B cell (primary cell): ENCODE measurements at places on chromosomes 16 and 17. TPM values are rescaled to one million over a fixed set of nuclear protein-coding genes. Genes with fewer than 3 reads are reported as not detected.

IRX6 gene
- 0.15 TPM in 2 replicates for total RNA-seq

ZC3H18 gene
- total RNA-seq = 74.2 and 84.1 TPM in 2 replicates

HSBP1 gene
- 39.6 and 45.4 TPM in 2 replicates for total RNA-seq

PRDM7 gene
- total RNA-seq = not detected in 2 replicates

GPR142 gene
- total RNA-seq = not detected in 2 replicates

C16orf54 gene
- total RNA-seq = 64.4 and 68.3 TPM in 2 replicates

ARHGAP27 gene
- total RNA-seq = 159 and 162 TPM in 2 replicates

PEMT gene
- 9.0 and 10.7 TPM in 2 replicates for total RNA-seq

GAST gene
- total RNA-seq = not detected in 2 replicates

DOC2A gene
- not detected in 2 replicates for total RNA-seq

SEZ6 gene
- total RNA-seq = not detected in 2 replicates

CCNF gene
- 4.1 and 5.3 TPM in 2 replicates for total RNA-seq
